Tibial artery (tissue), 4 donors: ENCODE measurements at places on chromosomes 6 and 20.

DNA sequence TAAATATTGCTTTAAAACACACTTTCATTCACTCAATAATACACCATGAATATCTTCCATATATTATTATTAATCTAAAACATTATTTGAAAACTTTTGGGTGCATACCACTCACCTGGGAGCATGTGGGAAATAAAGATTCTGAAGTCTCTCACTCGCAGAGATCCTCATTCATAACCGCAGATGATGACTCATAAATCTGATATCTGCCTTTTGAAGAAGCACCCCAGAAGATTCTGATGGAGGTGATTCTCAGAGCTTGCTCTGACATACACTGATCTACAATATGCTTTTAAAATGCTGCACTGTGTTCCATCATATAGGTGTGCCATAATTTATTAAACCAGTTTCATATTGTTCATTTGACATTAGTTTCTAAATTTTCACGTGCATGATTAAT lies 135.0 kb upstream of the SGK1 start:
- no peaks in the 10 kb centered on the region for H3K27me3 ChIP-seq
- no peak overlapping the region for H3K4me3 ChIP-seq
- no peaks in the 10 kb centered on the region for H3K4me1 ChIP-seq

DNA sequence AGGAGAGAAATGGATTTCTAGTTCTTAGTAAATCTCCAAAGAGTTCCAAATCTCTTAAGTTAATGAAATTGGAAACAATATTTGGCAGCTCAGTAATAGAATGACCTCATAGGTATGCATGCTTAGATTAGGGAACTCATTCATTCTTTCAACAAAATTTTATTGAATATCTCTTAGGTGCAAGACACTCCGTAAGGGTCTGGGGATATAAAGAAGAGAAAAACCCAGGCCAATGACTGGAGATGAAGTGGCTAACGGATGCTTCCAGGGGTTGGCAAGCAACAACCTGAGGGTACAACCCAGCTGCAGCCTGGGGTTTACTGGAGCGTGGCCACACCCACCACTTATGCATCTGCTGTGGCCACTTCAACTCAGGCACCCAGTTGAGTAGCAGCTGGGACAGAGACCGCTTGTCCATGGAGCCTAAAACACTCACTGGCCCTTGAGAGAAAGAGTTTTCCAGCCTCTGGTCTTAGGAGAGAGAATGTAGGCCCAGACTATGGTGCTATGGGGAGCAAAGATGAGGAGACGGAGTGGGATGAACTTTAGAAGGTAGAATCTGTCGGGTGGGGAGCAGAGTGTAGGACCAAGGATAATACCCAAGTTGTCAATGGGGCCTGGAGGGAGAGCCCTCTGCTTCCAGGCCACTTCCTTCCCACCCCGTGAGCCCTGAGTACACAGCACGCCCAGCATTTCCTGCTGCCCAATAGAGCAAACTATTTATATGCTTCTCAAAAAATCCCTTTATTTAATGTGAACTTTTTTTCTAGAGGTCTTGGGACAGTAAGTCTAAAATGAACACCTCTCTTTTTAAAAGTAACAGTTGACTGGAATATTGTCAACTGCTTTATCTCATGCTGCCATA lies 46.8 kb upstream of the PXDC1 start:
- peaks cover 20% of the 10 kb centered on the region for H3K4me1 ChIP-seq
- no peak overlapping the region for H3K4me3 ChIP-seq
- no peaks in the 10 kb centered on the region for H3K27me3 ChIP-seq
- H3K27ac ChIP-seq: peak overlapping the region; percentile 5
- no peak for DNase-seq
- no peaks in the 10 kb centered on the region for H3K36me3 ChIP-seq

DNA sequence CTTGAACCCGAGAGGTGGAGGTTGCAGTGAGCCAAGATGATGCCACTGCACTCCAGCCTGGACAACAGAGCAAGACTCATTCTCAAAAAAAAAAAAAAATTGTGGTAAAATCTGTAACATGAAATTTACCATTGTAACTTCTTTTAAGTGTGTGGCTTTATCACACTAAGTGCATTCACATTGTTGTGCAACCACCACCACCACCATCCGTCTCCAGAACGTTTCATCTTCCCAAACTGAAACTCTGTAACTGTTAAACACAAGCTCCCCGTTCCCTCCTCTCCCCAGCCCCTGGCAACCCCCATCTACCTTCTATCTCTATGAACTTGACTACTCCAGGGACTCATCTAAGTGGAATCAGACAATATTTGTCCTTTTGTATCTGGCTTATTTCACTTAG lies 29.7 kb downstream of the PDRG1 start:
- no peak overlapping the region for H3K27ac ChIP-seq
- no peaks in the 10 kb centered on the region for H3K36me3 ChIP-seq
- DNase-seq: peak; percentile 5
- H3K4me3 ChIP-seq: no peak overlapping the region
- no peaks in the 10 kb centered on the region for H3K4me1 ChIP-seq
- H3K27me3 ChIP-seq: no peaks in the 10 kb centered on the region

DNA sequence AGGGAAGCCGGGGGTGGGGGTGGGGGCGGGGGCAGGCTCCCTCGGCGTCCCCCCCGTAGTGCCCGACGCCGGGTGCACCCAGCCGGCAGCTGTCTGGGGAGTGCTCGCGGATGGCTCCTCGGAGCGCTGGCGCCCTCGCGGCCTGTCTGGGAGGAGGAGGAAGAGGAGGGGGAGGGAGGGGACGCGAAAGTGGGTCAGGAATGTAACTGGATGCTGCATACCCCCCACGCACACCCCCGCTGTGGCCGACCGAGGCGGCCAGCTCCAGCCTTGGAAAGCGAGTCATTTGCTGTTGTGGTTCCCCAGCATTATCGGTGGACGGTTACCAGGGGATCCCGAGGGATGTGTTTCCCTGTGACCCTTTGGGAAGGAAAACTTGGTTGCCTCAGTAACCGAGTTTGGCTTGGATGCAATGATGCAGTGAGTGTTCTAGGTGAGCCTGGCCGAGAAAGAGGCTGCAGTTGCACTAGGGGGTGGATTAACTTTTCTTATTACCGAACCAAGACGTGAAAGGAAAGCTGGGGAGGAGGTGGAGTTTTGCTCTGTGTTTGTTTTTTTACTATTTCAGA lies 55.2 kb upstream of the RREB1 start:
- peak overlapping the region; percentile 62 for H3K4me3 ChIP-seq
- H3K36me3 ChIP-seq: no peaks in the 10 kb centered on the region
- H3K27me3 ChIP-seq: no peaks in the 10 kb centered on the region
- H3K4me1 ChIP-seq: peaks cover 23% of the 10 kb centered on the region
- no peak overlapping the region for H3K27ac ChIP-seq

DNA sequence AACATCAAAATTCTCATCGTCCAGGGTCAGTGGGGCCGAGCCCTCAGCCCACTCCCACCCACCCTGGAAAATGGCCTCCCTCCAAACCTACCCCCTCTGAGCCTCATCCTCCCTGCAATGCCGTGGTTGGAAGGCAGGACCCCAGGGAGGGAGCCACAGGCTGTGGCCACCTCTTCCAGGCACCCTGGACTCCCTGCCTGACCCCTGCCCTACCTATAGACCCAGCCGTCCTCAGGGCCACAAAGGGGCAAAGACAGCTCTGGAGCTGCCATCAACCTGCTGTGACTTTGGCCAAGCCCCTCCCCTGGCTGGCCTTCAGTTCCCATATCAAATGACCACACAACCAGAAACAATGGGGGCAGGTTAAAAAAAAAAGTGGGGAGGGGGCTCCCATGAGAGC lies 2.3 kb upstream of the UCKL1 start:
- no peak for DNase-seq
- H3K27ac ChIP-seq: no peak overlapping the region
- H3K36me3 ChIP-seq: peaks cover 56% of the 10 kb centered on the region
- H3K27me3 ChIP-seq: no peaks in the 10 kb centered on the region
- peaks cover 35% of the 10 kb centered on the region for H3K4me1 ChIP-seq

GRCh38 chr20:4109307-4109940 lies 94.1 kb upstream of the RNF24 start:
- H3K4me1 ChIP-seq: no peaks in the 10 kb centered on the region
- no peak for DNase-seq
- no peak overlapping the region for H3K4me3 ChIP-seq
- peaks cover 9% of the 10 kb centered on the region for H3K27me3 ChIP-seq

- no peaks in the 10 kb centered on the region for H3K4me1 ChIP-seq
- H3K27ac ChIP-seq: no peak overlapping the region
- no peak overlapping the region for H3K4me3 ChIP-seq
- H3K27me3 ChIP-seq: no peaks in the 10 kb centered on the region
These were observed 6.5 kb downstream of the HELZ2 start for GRCh38 chr20:63567386-63568169.

- no peak overlapping the region for H3K4me3 ChIP-seq
- no peak for DNase-seq
- no peaks in the 10 kb centered on the region for H3K36me3 ChIP-seq
- no peak overlapping the region for H3K27ac ChIP-seq
These were observed 18.6 kb upstream of the POLR1H start for GRCh38 chr6:30042476-30042875.

GRCh38 chr6:24251339-24251738 lies 106.5 kb downstream of the DCDC2 start:
- DNase-seq: no peak
- H3K27me3 ChIP-seq: no peaks in the 10 kb centered on the region
- no peak overlapping the region for H3K4me3 ChIP-seq
- H3K36me3 ChIP-seq: no peaks in the 10 kb centered on the region
- no peaks in the 10 kb centered on the region for H3K4me1 ChIP-seq

DNA sequence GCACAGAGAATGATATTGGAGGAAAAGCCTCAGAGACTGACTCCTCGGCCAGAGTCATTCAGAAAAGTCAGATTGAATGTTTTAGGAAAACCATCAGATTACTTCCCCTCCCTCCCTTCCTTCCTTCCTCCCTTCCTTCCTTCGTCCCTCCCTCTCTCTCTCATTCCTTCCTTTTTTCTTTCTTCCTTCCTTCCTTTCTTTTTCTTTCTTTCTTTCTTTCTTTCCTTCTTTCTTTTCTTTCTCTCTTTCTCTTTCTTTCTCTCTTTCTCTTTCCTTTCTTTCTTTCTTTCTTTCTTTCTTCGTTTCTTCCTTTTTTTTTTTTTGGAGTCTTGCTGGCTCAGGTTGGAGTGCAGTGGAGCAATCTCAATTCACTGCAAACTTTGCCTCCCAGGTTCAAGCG lies 7.4 kb downstream of the OCSTAMP start:
- no peak overlapping the region for H3K4me3 ChIP-seq
- H3K27me3 ChIP-seq: peaks cover 44% of the 10 kb centered on the region
- H3K27ac ChIP-seq: no peak overlapping the region

DNA sequence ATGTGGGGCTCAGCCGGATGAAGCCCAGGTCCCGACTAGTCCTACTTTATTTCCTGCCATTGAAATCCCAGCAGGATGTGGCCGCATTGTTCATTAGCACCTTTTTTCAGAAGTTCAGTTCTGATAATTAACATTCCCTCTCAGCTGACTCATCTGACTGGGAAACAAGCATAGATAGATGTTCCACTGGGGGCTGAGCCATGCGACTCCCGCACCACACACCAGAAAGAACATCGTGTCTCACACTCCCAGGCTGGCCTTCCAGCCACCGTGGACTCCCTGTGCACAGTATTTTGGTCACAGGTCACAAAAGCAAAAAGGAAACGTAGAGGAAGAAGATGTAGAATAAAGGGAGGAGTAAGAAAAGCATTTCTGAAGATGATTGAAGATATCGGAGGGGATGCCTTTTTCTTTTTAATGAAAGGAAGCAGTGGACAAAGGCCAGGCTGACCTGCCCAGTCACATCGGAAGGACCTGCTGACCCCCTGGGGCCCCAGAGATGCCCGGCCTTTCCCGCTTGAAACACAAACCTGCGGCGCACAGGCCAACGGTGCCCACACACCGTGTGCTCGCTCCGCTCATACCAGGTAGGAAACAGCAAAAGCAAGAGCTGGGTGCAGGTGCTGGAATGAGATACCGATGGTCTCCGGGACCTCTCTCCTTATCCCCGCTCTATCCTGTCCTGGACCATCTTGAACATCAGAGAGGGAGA lies 11.8 kb downstream of the RPS6KA2 start:
- H3K27ac ChIP-seq: no peak overlapping the region
- H3K4me3 ChIP-seq: no peak overlapping the region
- peaks cover 4% of the 10 kb centered on the region for H3K36me3 ChIP-seq
- H3K4me1 ChIP-seq: peaks cover 5% of the 10 kb centered on the region
- H3K27me3 ChIP-seq: no peaks in the 10 kb centered on the region

DNA sequence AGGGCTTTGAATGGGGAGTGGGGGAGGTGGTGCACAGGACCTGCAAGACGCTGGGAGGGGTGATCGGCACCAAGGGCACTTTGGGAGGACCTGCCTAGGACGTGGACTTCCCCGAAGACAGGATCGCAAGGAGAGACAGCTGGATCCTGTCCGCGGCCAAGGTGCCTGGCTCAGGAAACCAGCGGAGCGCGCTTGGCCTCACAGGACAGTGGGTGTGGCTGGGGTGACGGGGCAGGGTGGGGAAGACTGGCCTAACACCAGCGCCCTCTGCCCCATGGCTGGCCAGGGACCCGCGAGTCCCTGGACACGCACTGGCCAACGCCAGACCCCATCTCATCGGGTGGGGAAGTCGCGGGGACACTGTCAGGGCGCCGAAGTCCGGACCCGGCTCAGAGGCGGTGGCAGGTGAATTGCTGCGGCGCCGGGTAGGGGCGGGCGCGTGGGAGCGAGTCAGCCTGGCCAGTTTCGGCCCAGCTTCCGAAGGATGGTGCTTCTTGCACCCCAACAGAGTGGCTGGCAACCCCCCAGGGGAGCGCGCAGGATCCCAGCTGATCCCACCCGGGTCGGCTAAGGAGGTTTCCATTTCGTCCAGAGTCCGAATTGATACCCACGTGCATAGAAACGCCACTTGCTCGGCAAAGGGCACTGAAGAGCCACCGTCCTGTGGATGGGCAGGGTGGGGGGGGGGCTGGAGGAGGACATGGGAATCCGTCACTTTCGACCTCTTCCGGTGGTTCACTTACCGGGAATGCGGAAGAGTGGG lies 785 bp upstream of the THBD start:
- DNase-seq: peak; percentile 83
- no peaks in the 10 kb centered on the region for H3K27me3 ChIP-seq
- peak overlapping the region; percentile 82 for H3K4me3 ChIP-seq

GRCh38 chr20:53841741-53842140 lies 228.7 kb downstream of the BCAS1 start:
- H3K27me3 ChIP-seq: no peaks in the 10 kb centered on the region
- no peak for DNase-seq
- no peaks in the 10 kb centered on the region for H3K4me1 ChIP-seq
- H3K4me3 ChIP-seq: no peak overlapping the region
- H3K27ac ChIP-seq: no peak overlapping the region
- H3K36me3 ChIP-seq: no peaks in the 10 kb centered on the region

- no peak overlapping the region for H3K27ac ChIP-seq
- H3K4me1 ChIP-seq: no peaks in the 10 kb centered on the region
- no peak overlapping the region for H3K4me3 ChIP-seq
- no peak for DNase-seq
- no peaks in the 10 kb centered on the region for H3K36me3 ChIP-seq
- no peaks in the 10 kb centered on the region for H3K27me3 ChIP-seq
These were observed 295.9 kb downstream of the NKAIN2 start for GRCh38 chr6:124099520-124099919.

DNA sequence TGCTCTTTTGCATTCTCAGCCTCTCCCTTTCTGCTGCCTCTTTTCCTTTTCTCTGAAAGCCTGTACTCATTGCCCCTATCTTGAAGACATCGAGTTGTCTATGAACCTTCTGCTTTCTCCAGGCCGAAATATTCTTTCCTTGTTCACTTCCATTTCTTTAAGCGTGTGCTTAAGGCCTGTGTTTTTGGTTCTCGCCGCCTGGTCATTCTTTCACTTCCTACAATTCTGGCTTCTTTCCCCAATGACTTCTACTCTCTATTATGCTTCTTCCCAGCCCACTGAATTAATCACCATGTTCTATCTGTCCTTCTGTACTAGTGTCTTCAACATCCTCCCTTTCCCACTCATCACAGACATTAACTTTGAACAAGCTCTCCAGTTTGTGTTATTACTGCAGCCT lies 69.6 kb downstream of the C6orf52 start:
- no peaks in the 10 kb centered on the region for H3K36me3 ChIP-seq
- no peaks in the 10 kb centered on the region for H3K27me3 ChIP-seq
- DNase-seq: no peak
- H3K4me1 ChIP-seq: no peaks in the 10 kb centered on the region

- H3K4me1 ChIP-seq: no peaks in the 10 kb centered on the region
- H3K27ac ChIP-seq: no peak overlapping the region
These were observed 25.5 kb upstream of the KCNK16 start for GRCh38 chr6:39347906-39348585.
